ENCODE measurements at places on chromosomes 12 and 14.

DNA sequence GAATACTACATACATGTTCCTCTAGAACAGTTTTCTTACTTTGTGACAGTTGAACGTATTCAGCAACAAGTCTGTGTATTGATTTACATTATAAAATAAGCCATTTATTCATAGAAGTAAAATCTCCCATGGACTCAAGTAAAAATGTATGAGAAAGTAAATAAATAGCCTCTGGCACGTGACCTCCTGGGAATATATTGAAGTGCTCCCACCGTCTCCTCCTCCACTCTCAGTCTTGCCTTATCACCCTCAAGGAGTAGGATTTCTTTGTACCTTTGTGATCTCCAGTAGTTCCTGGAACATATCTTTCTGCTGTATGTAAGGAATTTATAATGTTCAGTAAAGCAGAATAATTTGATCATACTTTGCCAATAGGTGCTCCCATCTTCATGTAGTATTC lies 90.9 kb downstream of the DIP2B start:
- no peak for DNase-seq

DNA sequence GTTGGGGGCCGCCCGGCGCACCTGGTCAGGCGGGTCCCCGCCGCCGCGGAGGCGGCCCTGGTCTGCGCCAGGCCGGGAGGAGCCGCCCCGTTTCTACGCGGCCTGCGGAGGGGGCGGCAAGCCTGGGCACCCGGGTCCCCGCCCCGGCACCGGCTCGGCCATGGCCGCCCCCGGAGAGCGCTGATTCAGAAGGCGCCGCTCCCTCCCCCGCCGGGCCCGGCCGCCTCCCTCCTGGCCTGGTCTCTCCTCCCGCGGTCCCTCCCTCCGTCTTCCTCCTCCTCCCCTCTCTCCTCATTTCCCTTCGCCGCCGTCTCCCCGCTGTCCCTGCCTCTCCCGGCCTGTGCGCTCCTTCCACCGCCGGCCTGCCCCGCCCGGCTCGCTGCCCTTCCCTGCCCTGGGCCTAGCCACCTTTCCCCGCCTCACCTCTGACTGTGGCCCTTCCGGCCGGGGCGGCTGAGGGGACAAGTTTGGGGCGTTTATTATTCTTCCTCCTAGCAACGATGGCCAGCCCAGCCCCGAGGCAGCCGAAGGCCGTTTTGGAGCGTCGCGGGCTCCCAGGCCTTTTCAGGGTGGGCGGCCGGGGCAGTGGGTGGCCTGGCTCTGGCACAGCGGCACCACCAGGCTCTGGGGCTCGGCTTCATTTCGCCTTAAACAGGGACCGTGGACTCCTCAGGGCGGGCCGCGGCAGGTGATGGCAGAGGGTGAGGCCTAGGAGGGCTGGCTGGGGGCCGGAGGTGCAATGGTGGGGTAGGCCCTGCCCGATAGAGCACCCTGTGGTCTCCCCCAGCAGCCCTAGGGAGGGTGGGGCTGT lies 768 bp downstream of the CEP170B start:
- DNase-seq: peak; percentile 37

- DNase-seq: no peak
Observed at GRCh38 chr12:24482882-24483604, 465.9 kb downstream of the BCAT1 start.

DNA sequence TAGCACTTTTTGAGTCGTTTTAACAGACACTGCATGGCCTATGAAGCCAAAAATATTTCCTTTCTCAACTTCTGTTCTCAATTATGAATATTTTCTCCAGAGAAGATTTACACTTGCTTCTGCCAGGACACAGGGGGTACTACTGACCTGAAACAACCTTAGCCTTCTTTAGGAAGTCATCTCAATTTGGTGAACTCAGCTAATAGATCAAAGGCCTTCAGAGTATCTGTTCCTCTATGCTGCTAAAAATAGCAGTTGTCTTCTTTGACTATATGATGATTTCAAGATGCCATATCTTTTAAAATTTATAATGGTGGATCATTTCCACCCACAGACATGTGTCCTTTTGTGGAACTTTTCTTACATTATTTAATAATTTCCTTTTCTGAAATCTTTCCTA lies 14.0 kb upstream of the NDUFA12 start:
- no peak for DNase-seq

DNA sequence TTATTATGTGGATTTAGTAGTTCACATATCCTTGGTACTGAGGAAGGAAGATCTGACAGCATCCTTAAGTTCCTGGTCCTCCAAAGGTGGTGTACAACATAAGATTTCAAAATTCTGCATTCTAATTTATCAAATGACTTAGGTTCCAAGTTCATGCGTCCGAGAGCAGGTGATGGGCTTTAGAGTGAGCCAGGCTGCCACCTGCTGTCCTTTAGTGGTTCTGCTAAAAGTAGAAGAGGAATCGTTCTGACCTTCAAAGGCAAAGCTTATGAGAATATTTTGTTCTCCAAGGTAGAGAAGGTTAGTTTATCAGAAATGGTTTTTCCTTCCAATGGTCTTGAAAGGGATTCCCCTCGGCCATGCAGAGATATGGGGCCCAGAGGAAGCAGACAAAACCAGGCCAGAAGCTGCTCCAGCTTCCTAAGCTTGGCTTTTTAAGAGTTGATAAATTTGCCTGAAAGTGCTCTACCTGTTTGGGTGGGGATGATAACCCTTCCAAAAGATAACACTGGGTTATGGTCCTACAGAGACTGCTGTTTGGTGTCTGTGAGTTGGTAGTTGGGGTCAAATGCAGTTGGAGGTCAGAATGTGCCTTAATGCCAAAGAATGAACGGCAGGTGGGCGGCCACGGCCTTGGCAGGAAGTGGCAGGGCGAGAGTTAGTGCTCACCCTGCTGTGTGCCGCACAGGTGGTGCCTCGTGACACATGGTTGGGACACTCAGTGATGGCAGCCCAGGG lies 29.1 kb upstream of the LRTM2 start:
- peak; percentile 66 for DNase-seq

DNA sequence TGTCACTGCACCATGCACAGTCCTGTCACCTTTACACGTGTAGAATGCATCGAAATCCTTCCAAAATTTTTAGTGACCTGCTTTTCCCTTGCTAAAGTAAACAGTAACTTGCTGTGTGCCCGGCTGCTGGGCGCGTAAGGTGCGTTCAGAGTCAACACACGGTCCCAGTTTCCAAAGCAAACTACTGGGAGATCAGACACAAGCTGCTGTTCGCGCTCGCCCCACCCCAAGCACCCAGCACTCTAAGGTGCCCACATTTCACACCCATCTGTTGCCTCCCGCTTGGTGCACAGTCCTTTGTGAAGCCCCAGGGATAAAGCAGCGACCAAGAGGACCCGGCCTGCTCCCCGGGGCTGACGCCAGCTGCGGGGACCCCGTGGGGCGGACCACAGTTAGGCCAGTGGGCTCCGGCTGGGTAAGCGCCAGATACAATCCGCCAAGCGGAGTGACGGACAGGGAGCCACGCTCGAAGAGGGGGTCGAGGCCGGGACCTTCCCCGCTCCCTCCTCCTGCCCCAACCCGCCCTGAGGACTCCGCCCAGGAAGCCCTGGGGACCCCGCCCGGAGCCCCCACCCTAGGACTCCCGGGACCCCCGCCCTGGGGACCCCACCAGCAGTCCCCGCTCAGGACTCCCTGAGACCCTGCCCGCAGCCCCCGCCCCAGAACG lies 633 bp downstream of the STX2 start:
- DNase-seq: peak; percentile 25

DNA sequence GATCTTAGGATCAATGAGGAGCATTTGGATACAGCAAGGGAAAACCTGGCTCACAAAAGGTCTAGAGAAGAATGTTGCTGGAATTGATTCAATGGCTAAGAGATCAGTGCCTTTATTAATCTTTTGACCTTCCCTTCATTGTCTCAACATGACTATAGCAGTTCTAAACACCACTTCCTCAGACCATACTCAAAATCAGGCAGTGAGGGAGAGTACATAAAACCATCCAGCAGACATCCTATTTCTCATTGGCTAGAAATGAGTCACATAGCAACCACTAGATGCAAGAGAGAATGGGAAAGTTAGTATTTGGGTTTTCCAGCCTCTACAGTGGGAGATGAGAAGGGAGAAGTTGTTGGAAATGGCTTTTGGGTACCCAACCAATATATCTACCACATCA lies 151.4 kb upstream of the NUDT4 start:
- DNase-seq: no peak

DNA sequence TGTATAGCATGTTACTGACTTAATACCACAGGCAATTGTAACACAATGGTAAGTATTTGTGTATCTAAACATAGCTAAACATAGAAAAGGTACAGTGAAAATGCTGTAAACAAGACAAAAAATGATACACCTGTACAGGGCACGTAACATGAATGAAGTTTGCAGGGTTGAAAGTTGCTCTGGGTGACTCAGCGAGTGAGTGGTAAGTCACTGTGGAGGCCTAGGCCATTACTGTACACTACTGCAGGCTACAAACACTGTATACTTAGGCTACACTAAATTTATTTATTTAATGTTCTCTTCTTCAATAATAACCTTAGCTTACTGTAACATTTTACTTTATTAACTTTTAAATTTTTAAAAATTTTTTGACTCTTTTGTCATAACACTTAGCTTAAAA lies 158.4 kb downstream of the IPO8 start:
- no peak for DNase-seq

DNA sequence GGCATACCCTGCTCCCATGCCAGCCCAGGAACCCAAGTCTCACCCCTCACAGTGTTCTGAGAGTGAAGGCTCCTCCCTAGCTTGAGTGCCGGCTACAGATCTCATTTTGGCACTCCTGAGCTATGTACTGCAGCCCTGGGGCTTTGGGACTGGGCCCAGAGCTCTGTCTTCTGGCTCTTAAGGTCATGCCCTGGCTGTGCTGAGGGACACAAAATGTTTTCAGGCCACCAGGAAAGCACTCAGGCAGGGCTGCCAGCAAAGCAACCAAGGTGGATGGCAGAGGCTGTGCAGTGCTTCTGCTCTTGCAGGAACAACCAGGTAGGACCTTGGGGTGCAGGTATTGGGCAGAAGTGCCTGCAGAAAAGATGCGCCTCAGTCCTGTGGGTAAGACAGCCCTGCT lies 564.0 kb downstream of the SLC6A15 start:
- DNase-seq: no peak

DNA sequence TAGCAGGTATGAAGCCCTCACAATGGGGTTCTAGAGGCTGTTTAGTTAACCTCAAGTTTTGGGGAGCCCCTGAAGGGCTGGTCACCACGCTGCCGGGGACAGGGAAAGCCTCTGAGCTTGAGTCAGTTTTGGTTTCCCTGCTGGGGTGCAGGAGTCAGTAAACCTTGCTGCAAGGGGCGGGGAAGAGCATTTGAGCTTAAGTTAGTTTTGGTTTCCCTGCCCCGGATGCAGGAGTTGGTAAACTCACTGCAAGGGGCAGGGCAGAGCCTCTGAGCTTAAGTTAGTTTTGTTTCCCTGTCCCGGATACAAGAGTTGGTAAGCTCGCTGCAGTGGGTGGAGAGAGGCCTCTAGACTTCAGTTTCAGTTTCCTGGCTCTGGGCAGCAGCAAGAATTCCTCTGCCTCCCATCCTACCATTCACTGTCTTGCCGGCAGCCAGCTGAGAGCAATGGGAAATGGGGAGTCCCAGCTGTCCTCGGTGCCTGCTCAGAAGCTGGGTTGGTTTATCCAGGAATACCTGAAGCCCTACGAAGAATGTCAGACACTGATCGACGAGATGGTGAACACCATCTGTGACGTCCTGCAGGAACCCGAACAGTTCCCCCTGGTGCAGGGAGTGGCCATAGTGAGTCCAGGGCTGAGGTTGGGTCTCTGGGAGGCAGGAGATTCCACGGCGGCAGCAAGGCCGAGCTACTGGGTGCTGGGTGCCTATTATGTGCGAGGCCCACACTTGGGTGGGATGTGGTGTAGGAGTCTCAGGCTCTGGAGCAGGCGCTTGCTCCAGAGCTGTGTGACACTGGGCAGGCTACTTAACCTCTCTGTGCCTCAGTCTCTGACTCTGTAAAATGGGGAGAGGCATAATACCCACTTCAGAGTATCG lies at the start of gene OAS2:
TSS of gene OAS2 (plus strand) at position 357 of the 878 bp plus-strand sequence. CDS start at position 447, 90 bp downstream.
- DNase-seq: no peak

DNA sequence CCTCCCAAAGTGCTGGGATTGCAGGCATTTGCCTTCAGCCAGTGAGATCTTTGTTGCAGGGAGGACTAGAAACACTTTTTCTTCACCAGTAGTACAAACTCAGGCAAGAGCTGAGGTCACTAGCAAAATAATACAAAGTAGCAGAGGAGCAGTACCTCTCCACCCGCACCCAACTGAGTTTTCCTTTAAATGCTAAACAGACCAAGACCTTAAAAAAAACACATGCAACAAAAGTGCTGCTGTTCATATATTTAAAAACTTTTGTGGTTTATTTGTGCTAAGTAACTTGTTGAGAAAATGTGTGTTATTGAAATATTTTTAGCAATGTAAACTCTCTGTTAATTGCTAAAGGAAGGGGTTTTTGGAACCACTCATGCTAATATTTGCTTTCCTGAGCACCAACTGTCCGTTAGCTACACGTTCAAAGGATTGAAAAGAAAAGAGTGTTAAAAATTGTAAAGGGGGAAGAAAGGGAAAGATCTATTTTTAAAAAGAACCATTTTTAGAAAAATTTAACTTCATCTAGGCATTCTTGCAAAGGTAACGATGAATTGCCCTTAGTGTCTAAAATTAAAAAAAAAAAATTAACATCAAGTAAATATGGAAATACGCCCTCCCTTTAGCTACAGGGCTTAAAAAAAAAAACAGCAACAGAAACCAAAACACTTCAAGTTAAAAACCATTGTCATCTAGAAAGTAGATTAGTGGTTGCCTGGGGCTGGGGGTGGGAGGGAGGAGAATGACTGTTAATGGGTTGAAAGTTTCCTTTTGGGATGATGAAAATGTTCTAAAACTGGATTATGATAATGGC lies 114.0 kb upstream of the KRAS start:
- no peak for DNase-seq

- DNase-seq: no peak
Observed at GRCh38 chr12:49776858-49777257, 35.5 kb downstream of the TMBIM6 start.

- DNase-seq: no peak
Observed at GRCh38 chr12:124308741-124309140, 13.8 kb downstream of the RFLNA start.

DNA sequence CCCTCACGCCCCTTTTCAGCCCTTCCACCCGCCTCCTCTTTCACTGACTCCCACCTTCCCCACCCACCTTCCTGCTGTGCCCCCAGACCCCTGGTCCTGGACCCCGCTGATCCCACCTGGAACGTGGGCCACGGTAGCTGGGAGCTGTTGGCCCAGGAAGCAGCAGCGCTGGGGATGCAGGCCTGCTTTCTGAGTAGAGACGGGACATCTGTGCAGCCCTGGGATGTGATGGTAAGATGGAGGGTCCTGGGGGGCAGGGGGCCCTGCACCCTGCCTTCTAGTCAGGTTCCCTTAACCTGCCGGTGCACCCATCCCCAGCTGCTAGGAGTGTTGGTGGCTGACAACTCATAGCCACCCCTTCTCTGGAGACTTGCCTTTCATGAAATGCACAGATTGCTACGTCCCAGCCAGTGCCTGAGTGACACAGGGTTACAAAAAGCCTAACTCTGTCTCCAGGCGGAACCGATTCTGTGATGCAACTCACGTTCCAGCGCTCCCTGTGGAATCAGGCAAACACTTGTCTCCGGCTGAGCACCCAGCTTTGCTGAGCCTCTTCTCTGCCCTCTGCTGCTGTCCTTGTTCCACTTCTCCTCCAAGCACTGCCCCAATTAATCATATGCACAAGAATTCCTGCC lies 15.0 kb upstream of the OAS2 start:
- DNase-seq: no peak
